ENCODE measurements at places on chromosomes 12 and 14.

GRCh38 chr12:131007031-131007739 lies 53.5 kb downstream of the ADGRD1 start:
- no peak for DNase-seq

DNA sequence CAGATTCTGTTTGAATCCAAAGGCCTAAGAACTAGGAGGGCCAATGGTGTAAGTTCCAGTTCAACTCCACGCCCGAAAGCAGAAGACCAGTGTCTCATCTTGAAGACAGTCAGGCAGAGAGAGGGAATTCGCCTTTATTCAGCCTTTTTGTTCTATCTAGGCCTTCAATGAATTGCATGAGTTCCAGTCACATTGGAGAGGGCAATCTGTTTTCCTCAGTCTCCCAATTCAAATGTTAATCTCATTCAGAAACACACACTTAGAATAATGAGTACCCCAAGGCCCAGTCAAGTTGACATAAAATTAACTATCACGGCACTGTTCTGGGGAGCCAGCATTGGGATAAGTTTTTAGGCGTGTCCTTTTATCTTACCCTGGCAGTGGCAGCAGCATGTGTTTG lies 65.8 kb downstream of the C14orf39 start:
- no peak for DNase-seq

DNA sequence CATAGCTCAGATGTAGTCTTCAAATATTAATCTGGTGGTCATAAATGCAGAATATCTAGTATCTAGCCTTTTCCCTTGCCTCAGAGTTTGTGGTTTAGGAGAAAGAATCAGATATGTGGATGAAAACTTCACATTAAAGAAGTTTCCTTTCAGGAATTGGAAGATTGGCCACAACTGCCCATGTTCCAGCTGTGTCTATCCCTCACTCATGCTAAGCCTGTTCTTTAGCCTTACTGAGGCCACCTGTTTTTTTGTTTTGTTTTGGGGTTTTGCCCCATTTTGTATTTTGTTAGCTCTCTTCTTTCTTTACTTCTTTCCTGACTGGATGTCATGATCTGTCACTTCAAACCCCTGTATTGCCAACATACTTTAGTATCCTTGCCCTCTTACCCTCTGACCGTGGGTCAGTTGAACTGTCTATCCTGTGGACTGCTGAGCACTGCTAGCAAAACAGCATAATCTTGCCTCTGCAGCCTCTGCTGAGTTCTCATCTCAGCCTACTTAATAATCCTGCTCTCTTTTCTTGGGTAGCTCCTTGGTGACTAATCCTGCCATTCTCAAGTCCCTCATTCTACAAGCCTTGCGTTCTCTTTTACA lies 22.0 kb upstream of the CCT2 start:
- no peak for DNase-seq

DNA sequence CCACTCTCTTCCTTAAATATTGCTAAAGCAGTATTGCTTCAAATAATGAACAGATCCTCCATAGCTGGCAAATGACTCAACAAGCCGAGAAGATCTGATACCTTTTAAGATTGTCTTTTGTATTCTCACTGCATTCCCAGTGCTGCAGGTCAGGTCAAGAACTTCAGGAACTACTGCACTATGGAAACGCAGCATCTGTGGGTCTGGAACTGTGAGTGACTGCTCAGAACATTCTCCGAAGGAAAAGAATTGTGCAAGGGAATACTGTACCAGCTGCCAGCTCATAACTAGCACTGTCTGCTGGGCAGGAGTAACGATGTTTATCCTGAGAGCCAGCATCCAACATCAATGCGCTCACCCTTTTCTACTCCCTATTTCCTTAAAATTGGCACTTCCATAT lies 348.0 kb upstream of the SOX5 start:
- DNase-seq, result no peak

DNA sequence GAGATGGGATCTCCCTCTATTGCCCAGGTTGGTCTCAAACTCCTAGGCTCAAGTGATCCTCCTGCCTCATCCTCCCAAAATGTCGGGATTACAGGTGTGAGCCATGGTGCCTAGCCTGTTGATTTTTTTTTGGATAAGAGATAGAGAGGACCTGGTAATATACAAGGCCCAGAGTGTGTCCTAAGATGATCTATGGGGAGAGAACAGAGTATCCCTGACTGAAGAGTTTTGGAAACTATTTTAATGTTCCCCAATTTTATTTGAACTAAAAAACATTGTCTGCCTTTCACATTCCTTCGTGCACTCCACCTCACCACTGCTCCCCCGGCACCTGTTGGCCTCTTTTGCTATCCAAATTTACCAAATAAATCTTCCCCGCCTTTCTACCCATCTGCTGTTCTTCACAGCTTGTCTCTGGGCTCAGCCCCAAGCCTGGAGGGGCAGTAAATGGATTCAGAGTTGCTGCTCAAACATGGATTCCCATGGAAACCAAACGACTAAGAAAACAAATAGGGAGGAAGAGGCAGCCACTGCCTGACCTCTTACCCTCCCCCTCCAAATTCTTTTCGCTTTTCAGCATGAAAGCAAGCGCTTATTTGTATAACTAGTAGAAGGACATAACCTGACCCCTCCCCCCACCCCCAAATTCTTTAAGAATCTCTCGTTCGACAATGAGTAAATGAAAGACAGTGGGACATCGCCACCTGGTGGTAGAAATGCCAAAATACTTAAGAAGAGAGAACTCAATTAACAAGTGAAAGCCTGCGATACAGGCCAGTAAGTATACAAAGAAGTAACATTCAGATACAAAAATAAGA lies 22.6 kb downstream of the OR10G3 start:
- peak; percentile 94 for DNase-seq
